ENCODE measurements at places on chromosomes 5 and 9.
A peak's percentile ranks its signal among the peaks of the same experiment; 100 is the strongest.

DNA sequence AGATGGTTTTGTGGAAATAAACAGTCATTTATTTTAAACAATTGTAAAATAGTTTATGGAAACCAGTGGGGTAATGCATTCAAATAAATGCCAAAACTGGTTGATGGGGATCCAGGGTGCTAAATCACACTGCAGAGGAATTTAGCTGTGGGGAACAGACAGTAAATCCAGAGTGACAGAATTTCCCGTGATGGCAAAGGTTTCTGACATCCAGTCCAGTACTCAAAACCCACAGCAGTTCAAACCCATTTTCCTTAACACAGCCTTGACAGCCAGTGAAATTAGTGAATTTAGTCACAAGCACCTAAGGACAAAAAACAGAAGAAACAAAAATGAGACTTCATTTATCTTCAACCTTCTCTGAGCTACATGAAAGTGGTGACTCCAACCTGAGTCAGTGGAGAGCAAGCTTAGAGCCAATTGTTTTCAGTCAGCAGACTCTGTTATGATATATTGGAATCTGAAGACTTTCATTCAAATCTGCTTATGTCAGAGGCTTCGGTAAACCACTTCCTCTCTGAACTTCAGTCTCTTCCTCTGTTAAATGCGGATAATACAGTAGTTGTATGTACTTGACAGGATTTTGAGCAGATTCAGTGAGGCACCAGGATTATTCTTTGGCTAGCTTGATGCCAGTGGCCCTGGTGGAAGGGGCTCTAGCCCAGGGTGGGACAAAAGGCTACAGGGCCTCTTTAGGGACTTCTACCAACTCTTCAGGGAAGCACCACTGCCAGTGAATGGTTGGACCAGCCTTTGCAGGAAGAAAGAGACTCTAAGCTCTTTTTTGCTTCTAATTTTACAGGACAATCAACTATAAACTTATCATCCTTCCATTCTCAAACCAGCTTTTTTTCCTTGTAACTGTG is 185.3 kb downstream of the MAPKAP1 start:
- peak; percentile 66 for DNase-seq

GRCh38 chr5:60404171-60404570 is 295.8 kb downstream of the DEPDC1B start:
- DNase-seq, result no peak

DNA sequence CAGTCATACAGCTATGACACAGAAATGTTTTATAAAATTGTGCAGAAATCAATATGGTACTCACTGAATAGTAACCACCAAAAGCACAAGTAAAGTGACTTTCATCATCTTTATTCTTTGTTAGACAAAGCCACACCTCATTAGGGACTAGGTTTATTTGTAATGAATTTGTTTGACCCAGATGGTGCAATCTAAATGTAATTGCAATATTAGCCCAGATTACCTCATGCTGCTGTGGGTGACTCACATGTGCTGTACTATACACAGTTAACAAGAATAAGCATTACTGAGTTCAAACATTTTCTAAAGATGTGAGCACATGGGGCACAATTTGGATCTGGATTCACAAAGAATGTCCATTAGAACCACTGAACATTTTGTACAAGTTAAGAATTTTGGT is 759.3 kb upstream of the TYRP1 start:
- DNase-seq, result no peak

DNA sequence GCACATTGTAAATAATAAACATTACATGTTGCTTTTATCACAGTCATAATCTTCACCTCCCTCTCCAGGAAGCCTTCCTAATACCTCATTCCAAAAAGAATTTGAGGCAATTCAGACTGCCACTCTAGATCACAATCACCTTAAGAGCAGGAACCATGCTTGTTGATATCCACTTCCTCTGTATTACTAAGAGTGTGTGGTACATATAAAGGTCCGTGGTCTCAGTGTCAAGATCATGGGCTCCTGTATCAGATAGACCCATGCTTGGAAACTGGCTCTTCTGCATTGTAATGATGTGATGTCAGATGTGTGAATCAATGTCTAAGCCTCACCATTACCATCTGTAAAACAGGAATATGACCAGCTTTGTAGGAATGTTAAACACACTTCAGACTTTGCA is 114.1 kb downstream of the SPOCK1 start:
- no peak for DNase-seq

DNA sequence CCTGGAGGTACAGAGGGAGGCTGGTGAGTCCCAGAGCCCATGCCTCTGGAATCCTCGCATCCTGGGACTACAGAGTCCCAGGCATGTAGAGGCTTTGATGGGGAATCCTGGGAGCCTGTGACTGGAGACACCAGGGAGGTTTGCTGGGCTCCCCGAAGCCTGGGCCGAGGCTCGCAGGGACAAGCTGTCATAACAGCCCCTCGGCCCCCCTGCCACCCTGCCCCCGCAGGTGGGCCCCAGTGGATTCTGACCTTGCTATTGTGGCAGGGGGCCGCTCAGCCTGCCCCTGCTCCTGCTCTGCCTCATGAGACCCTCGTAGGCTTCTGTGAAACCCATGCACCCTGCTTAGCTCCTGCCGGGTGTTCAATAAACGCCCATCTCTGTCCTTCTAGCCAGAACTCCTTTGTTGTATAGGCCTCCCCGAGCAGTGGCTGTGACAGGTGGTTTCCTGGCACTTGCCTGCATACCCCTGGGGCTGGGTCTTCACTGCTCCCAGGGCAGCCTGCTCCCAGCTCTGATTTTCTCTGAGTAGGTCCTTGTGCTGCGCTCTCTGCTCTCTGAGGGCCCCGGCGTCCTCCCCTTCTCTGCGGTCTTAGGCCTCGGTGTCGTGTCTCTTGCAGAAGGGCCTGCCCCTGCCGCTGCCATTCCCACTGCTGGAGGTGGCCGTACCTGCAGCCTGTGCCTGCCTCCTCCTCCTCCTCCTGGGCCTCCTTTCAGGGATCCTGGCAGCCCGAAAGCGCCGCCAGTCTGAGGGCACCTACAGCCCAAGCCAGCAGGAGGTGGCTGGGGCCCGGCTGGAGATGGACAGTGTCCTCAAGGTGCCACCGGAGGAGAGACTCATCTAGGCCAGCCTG is 20.4 kb downstream of the CRB2 start:
- no peak for DNase-seq

- DNase-seq, result no peak
Measured at GRCh38 chr5:145237843-145238242, 597.3 kb downstream of the PRELID2 start.

GRCh38 chr5:60494635-60495034 is 205.3 kb downstream of the DEPDC1B start:
- no peak for DNase-seq

GRCh38 chr5:128559300-128560297 is 21.6 kb upstream of the FBN2 start:
- no peak for DNase-seq

DNA sequence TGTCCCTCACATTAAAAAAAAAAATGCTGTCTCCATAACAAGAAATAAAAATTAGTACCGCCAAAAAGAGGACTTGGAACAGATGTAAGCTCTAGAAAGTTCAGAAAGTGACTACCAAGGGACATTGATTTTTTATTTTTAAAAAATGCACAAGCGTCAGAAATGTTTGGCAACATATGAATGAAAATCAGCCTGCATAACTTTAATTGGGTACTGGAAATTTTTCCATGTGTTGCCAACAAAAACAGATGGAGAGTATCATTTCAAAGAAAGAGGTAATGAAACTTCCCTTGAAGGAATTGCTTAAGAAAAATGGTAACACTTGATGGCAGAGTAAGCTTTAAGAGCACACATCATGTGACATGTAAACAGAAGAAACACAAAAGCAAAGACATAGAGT is 47.2 kb downstream of the OR2K2 start:
- DNase-seq, result no peak

DNA sequence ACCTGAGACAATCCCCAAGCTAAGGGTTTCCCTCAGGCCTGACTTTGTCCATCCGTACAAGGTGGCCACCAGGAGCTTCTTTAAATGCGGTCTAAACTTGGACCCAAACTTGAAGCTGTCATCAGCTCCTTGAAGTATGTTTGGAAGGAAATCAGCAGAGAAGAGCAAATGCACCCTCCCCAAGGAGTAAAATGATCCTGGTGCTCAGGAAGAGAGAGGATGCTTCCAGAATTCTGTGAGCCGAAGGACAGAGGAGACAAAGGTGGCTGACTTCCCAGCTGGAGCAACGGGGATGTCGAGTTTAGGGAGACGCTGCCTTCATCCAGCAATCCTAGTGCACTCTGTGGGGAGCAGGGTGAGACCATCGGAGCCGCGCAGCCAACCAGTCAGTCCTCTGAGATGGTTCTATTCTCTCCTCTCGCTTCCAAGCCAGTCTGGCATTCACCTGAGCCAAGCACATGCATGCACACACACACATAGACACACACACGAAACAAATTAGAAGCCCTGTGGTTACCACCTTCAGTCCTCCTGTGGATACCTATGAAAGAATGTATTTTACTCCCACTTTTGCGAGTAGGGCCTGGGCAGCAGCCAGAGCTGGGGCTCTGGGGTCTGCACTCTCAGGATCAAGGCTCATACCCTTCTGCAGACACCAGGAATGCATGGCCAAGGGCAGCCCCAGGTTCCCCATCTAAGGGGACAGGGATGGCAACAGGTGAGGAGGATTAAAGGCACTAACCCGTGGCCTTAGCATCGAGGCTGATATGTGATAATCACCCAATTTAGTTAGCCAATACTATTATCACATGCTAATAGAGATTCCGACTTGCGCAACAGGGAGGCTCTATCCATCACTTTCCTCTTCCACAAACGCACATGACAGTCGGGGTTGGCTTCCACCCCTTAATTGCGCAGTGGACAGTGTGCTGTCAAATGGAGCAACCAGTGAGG is 75.8 kb downstream of the GTF3C4 start:
- no peak for DNase-seq

DNA sequence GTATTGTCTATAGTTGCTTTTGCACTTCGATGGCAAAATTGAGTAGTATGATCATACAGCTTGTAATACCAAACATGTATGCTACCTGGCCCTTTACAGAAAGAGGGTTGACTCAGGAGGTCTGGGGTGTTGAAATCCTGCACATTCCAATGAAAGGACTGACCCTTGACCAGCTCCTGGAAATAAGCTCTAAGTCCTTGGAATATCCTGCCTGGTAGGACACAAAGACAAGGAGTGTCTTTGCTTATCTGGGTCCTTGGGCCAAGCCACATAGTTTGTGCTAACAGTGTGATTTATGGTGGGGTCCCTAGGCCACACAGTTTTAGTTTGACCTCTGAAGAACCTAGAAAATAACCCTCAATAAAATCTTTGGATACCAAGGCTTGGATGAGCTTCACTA is 89.3 kb upstream of the FTMT start:
- no peak for DNase-seq

GRCh38 chr9:80951675-80952074 is 737.7 kb downstream of the TLE1 start:
- DNase-seq, result no peak

DNA sequence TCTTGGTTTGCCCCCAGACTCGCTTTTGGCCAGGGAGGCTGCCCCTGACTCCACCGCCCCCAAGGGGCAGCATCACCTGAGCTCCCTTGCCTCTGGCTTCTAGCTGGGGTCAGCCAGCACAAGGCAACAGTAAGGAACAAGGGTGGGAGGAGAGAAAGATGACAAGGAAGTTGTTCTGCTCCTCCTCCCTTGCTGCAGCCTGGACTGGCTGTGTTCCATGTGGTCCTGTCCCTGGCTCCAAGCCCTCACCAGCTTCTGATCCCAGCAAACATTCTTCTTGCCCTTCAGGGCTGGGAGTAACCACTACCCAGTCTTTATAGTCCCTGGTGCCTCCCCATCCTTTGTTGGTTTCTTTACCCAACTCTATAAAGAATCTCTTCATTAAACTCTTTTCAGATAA is 100.3 kb upstream of the SPIN1 start:
- DNase-seq, result no peak

GRCh38 chr5:147321569-147321968 is 86.7 kb downstream of the STK32A start:
- DNase-seq, result no peak

DNA sequence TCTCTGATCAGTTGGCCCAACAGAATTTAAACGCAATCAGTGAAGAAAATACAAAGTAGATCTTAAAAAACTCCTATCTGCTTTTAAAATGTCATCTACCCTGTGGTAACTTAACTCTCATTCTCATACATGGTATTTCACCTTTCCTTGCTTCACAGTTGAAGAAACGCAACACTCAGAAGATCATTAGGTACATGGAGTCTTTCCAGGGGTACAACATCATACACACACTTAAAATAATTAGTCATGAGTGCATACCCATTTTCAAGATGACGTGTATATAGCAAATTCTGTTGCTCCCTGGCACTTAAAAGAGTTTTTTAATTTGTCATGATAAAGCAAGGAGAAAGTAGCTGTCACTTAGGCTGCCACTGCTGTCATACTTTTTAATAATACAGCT is 259.9 kb downstream of the BNC2 start:
- no peak for DNase-seq

DNA sequence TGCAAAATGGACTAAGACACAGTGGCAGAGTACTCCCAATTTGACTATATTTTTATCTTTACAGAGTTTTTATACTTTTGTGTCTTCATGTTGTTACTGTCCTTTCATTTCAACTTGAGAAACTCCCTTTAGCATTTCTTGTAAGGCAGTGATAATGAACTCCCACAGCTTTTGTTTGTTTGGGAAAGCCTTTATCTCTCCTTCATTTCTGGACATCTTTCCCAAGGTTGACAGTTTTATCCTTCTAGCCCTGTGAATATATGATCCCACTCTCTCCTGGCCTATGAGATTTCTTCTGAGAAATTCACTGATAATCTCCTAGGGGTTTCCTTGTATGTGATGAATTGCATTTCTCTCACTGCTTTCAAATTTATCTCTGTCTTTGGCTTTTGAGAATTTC is 9.2 kb upstream of the SARDH start:
- no peak for DNase-seq

- no peak for DNase-seq
Measured at GRCh38 chr5:9878206-9878605, 248.1 kb upstream of the TAS2R1 start.

GRCh38 chr9:133464638-133465037 is 4.9 kb downstream of the CACFD1 start:
- DNase-seq, result no peak

DNA sequence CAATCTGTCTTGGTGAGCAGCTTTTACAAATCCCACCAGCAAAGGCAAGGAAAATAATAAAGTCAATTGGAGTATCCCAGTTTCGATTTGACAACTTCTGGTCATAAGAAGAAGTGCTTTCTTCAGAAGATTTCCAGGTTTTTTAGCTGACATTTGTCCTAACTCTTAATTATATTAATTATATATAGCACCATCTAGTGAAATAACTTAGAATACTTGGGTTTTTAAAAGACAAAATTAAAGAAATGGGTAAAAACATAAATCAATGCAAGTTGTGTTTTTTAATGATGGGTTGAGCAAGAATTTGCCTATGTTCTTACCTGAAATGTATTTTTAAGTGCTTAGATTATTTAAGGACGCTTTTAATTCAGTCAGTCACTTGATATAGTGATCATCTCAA is 421.8 kb downstream of the ACTL7B start:
- DNase-seq, result no peak

- DNase-seq, result no peak
Measured at GRCh38 chr5:142544071-142544753, 141.7 kb downstream of the FGF1 start.

- no peak for DNase-seq
Measured at GRCh38 chr9:123408313-123409262, 52.6 kb downstream of the CRB2 start.
